ENCODE measurements at places on chromosomes 7 and 10.

GRCh38 chr7:127786184-127786583 is 134.2 kb downstream of the SND1 start:
- no peak for DNase-seq

DNA sequence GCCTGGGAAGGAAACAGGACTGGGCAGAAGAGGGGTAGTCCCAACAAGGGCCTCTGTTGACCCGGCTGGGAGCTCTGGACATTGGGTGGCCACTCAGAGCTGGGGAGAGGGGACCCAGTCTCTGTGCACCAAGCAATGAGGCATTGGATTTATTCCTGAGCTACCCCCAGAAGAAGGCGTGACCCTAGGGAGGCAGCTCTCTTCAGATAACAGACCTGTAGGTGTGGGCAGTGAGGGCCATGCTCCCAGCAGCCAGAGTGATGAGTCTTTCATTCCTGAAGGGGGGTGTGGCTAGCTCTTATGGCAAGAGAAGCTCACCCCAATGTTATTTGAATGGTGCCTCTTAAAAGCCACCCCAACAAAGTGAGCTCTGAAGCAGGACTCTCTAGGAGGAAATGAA is 20.4 kb downstream of the TEX36 start:
- DNase-seq = no peak

DNA sequence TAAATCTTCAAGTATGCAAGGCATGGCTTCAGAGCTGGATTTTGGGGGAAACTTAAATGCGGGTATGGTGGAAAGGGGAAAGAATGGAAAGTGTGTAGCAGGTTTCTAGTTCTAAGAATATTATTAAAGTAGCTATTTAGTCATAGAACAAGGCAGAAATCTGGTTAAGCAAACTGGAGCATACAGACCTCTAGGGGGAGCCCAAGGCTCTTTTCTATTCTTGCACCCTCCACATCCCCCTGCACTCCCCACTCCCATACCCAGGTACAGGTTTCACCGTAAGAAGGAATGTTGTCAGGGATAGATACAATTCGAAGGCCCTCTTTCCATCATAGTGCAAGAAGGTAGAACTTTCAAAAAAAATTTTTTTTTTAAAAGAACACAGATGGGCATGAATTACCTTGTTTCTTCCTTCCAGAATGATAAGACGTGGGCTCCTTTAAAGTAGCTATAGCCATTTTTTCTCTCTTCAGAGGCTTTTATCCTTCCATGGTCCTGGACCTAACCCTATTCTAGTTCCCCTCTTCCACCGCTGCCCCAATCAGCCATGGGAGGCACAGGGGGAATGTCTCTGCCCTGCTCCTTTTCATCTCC is 41.5 kb upstream of the SMIM30 start:
- no peak for DNase-seq

GRCh38 chr10:17747883-17748550 is 4.0 kb upstream of the TMEM236 start:
- no peak for DNase-seq

DNA sequence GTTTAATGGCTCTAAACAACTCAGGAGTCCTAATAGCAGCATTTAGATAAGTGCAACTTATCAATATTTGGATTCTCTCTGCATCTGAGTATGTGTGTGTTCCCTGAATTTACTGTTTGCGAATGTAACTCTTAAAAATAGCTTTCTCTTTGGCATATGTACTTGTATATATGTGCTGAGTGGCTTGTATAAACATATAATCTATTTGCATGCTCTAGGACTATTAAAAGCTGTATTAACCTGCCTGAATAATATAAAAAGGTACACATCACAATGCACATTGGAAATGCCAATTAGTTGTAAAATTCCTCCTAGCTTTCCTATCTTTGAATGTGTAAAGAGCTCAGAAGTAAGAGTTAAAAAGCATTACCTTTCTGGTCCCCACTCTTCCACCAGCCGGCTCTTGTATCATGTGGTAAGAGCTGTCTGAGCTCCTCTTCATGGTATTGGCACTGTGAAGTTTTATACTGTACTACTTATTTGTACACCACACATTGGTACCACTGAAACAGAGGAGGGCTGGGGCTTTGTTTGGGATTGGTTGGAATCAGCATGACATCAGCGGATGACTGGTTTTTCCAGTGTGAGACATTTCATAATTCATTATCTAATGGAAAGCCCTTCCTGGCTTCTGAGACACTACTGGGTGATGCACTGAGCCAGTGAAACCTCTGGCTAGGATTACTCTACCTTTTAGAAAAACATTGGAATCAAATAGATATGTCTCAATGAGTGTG is at the start of gene INHBA:
TSS of gene INHBA (minus strand) at position 456 of the 737 bp plus-strand sequence. CDS start 2,716 bp downstream, outside the sequence.
- DNase-seq = no peak

GRCh38 chr7:151349507-151349853 is 7.9 kb downstream of the NUB1 start:
- no peak for DNase-seq

DNA sequence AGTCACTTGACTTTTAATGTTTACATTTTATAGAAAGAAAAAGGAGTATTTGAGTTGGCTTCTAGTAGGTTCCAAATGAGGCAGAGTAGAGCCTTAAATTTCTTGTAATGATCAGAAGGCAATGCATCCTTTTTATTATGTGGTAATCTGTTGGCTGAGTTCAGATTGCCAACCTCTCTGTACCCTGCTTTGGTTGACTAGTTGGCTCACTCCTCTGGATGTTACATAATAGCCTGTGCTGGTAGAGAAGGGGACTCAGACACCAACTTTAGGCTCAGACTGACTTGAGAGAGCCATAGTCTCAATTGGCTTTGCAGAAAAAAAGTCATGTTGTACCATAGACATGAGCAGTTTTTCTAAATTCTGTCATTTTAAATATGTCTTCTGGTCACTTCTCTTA is 46.8 kb upstream of the GLCCI1 start:
- no peak for DNase-seq

DNA sequence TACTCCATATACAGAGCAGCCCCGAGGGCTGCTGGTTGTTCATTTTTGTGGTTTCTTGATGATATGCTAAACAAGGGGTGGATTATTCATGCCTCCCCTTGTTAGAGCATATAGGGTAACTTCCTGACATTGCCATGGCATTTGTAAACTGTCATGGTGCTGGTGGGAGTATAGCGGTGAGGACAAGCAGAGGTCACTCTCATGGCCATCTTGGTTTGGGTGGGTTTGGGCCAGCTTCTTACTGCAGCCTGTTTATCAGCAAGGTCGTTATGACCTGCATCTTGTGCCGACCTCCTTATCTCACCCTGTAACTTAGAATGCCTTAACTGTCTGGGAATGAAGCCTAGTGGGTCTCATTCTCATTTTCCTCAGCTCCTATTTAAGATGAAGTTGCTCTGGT is 31.3 kb downstream of the GNAT3 start:
- no peak for DNase-seq

- no peak for DNase-seq
Observed at GRCh38 chr10:98256692-98257091, 11.3 kb downstream of the LOXL4 start.
